ENCODE measurements at places on chromosomes 1 and 21.

GRCh38 chr1:22365331-22366295 is 86.0 kb upstream of the ZBTB40 start:
- H3K27ac ChIP-seq: no peak overlapping the region
- H3K36me3 ChIP-seq: no peaks in the 10 kb centered on the region

- no peak overlapping the region for H3K27ac ChIP-seq
- H3K27me3 ChIP-seq: no peaks in the 10 kb centered on the region
- peaks cover 13% of the 10 kb centered on the region for H3K4me1 ChIP-seq
- no peak overlapping the region for H3K4me3 ChIP-seq
- no peaks in the 10 kb centered on the region for H3K36me3 ChIP-seq
- DNase-seq: no peak
These were observed 36.2 kb upstream of the DOCK7 start for GRCh38 chr1:62724430-62724829.

DNA sequence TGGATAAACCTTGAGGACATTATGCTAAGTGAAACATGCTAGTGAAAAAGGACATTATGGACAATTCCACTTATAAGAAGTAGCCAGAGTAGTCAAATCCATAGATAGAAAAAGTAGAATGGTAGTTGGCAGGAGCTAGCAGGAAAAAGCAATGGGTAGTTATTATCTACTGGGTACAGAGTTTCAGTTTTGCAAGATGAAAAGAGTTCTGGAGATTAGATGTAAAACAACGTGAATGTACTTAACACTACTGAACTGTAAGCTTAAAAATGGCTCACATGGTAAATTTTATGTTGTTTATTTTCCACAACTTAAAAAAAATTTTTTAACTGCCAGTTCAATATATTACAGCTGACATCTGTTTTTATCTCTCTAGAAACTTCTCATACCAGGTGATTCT is 19.4 kb downstream of the JAK1 start:
- H3K4me1 ChIP-seq: peaks cover 14% of the 10 kb centered on the region
- H3K36me3 ChIP-seq: no peaks in the 10 kb centered on the region
- no peak overlapping the region for H3K4me3 ChIP-seq
- no peak for DNase-seq
- H3K27ac ChIP-seq: no peak overlapping the region

DNA sequence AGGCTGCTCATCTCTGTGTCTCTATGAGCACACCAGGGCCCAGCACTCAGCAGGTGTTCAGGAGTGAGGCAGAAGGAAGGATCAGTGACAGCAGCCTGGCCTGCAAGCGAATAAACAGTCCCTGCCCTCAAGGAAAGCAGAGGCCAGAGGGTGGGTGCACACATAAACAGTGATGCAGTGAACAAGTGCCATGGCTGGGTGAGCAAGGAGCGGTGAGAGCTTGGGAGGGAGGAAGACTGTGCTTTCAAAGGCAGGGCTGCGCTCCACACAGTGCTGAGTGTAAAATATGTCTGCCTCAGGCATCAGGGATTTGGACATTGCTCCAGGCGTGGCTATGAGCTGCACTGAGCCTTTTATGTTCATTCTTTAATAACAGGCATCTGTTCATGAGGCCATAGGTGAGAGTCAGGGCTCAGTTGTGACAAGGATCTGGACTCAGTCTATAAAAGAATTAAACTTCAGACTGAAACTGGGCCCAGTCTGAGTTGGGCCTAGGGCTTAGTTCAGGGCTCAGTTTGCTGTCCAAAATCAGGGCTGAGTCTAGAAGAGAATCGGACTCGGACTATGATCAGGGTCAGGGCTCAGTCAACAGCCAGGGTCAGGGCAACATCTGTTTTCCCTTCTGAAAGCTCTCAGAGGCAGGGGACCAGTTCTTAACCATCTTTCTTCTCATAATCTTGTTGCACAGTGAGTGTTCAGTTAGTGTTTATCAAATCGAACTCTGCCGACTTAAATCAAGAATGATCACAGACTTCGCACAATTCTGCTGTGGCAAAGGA is 213.7 kb downstream of the FOXD2 start:
- H3K36me3 ChIP-seq: no peaks in the 10 kb centered on the region
- no peaks in the 10 kb centered on the region for H3K27me3 ChIP-seq
- DNase-seq: no peak
- H3K27ac ChIP-seq: no peak overlapping the region
- H3K4me3 ChIP-seq: no peak overlapping the region
- H3K4me1 ChIP-seq: no peaks in the 10 kb centered on the region

- peaks cover 18% of the 10 kb centered on the region for H3K36me3 ChIP-seq
- no peak for DNase-seq
- no peaks in the 10 kb centered on the region for H3K27me3 ChIP-seq
- no peak overlapping the region for H3K27ac ChIP-seq
These were observed 10.4 kb downstream of the RBBP5 start for GRCh38 chr1:205111354-205111753.

- no peak overlapping the region for H3K27ac ChIP-seq
- H3K36me3 ChIP-seq: no peaks in the 10 kb centered on the region
- H3K27me3 ChIP-seq: no peaks in the 10 kb centered on the region
- no peak for DNase-seq
These were observed 609.6 kb upstream of the NEGR1 start for GRCh38 chr1:72891976-72892375.

DNA sequence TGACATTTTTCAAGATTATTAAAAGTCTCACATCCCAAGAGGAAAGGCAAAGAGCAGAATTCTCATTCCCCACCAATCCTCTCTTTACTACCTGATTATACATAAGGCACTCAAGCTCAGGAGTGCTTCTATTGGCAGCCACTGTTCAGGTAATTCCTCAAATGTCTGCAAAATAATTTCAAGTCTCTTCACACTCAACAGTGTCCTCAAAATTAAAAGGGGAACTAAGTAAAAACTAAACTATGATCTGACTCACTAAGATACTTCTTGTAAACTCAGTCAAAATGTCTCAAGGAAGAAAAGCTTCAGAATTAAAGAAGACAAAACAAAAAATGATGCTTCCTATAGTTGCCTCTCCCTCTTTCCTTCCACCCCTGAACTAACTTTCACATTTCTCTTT is 135.6 kb downstream of the GPATCH2 start:
- H3K27ac ChIP-seq: no peak overlapping the region
- H3K36me3 ChIP-seq: no peaks in the 10 kb centered on the region
- H3K27me3 ChIP-seq: no peaks in the 10 kb centered on the region
- H3K4me1 ChIP-seq: no peaks in the 10 kb centered on the region
- no peak overlapping the region for H3K4me3 ChIP-seq

DNA sequence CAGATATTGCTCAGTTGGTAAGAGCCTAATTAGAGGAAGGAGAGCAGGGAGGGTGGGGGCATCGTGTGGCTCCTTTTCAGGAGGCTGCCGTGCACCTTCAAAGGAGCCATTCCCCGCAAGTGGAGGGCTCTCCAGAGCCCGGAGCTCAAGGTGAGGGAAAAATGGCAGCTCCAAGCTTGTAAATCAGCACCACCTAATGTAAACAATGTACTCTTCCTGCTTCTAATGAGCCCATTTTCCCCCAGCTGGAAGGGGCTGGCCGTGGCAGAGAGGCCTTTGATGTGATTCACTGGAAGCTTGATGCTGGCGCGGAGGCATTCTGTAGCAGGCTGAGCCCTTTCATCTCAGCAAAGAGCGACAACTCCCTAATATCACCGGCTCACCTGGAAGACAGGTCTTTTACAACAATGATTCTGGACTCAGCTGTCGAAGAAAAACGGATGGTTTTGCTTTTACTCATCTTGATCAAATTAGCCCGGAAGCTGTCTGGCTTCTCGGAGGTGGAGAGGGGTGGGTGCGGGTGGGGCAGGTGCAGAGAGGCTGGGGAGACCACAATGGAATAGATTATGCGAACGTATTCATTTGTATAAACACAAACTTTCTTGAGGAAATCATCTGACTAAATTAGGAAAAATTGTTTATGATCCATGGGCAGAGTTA is 112.5 kb downstream of the RRAGC start:
- no peak for DNase-seq
- no peak overlapping the region for H3K27ac ChIP-seq
- no peaks in the 10 kb centered on the region for H3K36me3 ChIP-seq

- H3K4me1 ChIP-seq: no peaks in the 10 kb centered on the region
- no peak overlapping the region for H3K27ac ChIP-seq
- no peaks in the 10 kb centered on the region for H3K27me3 ChIP-seq
- DNase-seq: no peak
- H3K36me3 ChIP-seq: no peaks in the 10 kb centered on the region
- H3K4me3 ChIP-seq: no peak overlapping the region
These were observed 3.9 kb upstream of the RGS1 start for GRCh38 chr1:192571668-192572067.

DNA sequence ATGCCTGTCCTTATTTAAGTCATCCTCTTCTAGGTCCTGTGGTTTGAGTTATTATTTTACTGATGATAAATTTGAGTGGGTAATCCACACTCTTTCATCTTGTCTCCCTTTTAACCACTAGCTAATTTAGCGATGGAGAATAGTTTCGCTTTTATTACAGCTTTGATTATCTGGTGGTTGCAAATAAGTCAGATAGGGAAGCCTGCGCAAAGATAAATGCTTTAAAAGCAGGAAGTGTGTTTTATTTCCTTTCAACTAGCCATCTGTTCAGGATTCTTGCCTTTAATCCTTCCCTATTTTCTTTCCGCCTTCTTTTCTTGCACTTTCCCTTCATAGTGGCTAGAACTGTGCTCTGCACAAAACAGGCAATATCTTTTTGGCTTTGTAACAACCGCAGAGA is 129.0 kb downstream of the TGFB2 start:
- H3K27me3 ChIP-seq: no peaks in the 10 kb centered on the region
- H3K4me1 ChIP-seq: peaks cover 22% of the 10 kb centered on the region
- H3K27ac ChIP-seq: no peak overlapping the region
- no peak overlapping the region for H3K4me3 ChIP-seq
- DNase-seq: no peak

- H3K36me3 ChIP-seq: no peaks in the 10 kb centered on the region
- H3K27me3 ChIP-seq: peaks cover 96% of the 10 kb centered on the region
- peak; percentile 69 for DNase-seq
- H3K4me1 ChIP-seq: no peaks in the 10 kb centered on the region
These were observed 1.6 kb upstream of the KCND3 start for GRCh38 chr1:111990878-111991718.

GRCh38 chr1:203440771-203441170 is 34.8 kb upstream of the PRELP start:
- H3K27me3 ChIP-seq: no peaks in the 10 kb centered on the region
- H3K4me1 ChIP-seq: peaks cover 11% of the 10 kb centered on the region
- H3K27ac ChIP-seq: no peak overlapping the region
- peak; percentile 57 for DNase-seq
- H3K4me3 ChIP-seq: no peak overlapping the region
- H3K36me3 ChIP-seq: no peaks in the 10 kb centered on the region

- no peak overlapping the region for H3K27ac ChIP-seq
- H3K4me3 ChIP-seq: no peak overlapping the region
- H3K4me1 ChIP-seq: no peaks in the 10 kb centered on the region
- DNase-seq: no peak
- peaks cover 75% of the 10 kb centered on the region for H3K36me3 ChIP-seq
These were observed 14.3 kb downstream of the SMG5 start for GRCh38 chr1:156268336-156268735.

GRCh38 chr1:82462366-82462765 is 661.6 kb downstream of the ADGRL2 start:
- H3K4me1 ChIP-seq: peaks cover 9% of the 10 kb centered on the region
- DNase-seq: no peak
- no peaks in the 10 kb centered on the region for H3K27me3 ChIP-seq

DNA sequence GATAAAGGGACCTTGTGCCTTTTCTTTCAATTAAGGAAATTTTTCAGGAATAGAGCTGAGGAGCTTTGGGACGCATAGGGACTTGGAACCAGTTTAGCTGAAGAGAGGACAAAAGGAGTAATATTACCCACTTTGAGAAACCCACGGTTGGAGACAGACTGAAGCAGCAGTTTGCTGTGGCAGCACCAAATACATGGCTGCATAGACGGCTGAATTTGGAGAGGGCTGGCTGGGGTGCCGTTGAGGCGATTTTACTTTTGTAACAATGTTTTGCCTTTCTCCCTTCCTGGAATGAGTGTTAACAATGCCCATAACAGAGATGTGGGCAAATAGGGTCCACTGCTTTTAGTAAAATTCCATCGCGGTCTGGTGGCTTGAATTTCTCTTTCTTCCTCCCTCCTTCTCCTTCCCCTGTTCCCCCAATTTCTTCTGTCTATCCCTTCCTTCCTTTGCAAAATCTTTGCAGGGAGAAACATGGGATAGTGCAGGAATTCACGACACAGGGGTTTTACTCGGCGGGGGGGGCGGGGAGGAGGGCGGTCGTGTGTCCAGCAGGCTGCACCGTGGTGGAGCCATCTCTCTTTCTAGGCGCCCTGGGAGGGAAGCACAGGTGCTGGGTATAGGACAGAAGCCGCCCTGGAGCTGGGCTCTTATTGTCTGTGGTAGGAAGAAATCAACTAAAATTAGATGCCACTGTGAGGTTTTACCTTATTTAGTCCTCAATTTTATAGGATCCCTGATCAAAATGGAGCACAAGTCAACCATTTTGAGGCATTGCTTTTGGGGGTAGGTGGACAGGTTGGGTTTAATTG is 6.8 kb downstream of the LHX4 start:
- no peaks in the 10 kb centered on the region for H3K4me1 ChIP-seq
- H3K27me3 ChIP-seq: peaks cover 100% of the 10 kb centered on the region
- H3K36me3 ChIP-seq: no peaks in the 10 kb centered on the region
- DNase-seq: no peak
- H3K27ac ChIP-seq: no peak overlapping the region
- H3K4me3 ChIP-seq: no peak overlapping the region

DNA sequence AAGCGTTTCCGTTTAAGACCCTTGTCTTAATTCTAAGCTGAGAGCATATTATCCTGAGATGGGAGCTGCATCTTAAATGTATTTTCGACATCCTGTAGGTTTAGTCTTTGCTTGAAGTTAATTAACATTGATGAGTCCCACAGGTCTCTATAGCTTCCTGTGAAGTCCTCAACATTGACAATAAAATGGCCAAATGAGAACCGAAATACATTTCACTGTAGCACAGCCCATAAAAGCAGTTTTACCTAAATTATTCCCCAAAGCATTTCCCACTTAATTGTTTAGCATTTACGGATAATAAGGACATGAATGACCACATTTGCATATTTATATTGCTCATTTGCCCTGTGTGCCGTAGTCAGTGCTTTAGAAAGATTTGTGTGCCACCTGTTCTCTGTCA is 116.4 kb downstream of the CRB1 start:
- DNase-seq: no peak
- no peak overlapping the region for H3K27ac ChIP-seq
- H3K36me3 ChIP-seq: no peaks in the 10 kb centered on the region
- H3K4me3 ChIP-seq: no peak overlapping the region
- no peaks in the 10 kb centered on the region for H3K4me1 ChIP-seq
- no peaks in the 10 kb centered on the region for H3K27me3 ChIP-seq

DNA sequence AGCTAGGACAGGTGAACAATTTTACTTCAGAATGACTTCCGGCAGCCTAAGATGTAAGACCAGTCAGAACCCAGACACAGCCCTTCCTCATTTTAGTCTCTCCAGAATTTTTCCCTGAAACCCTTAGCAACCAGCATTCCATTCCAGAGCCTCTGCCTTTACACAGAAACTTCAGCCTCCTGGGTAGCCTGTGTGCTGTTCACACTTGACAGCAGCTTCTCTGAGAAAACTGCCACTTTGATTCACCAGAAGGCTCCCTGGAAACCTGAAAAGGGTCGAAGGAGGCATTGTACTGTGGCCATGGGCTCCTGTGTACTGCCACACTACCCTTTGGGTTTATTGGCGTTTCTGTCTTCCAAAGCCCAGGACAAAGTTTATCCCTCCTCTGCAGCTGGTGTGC is 17.4 kb downstream of the HYI start:
- peaks cover 5% of the 10 kb centered on the region for H3K4me1 ChIP-seq
- peaks cover 41% of the 10 kb centered on the region for H3K36me3 ChIP-seq
- no peak for DNase-seq
- H3K27ac ChIP-seq: no peak overlapping the region
- H3K27me3 ChIP-seq: no peaks in the 10 kb centered on the region

GRCh38 chr1:97196825-97197516 is 475.4 kb downstream of the PTBP2 start:
- H3K36me3 ChIP-seq: no peaks in the 10 kb centered on the region
- H3K27me3 ChIP-seq: no peaks in the 10 kb centered on the region
- DNase-seq: no peak
- no peaks in the 10 kb centered on the region for H3K4me1 ChIP-seq
- H3K4me3 ChIP-seq: no peak overlapping the region
- no peak overlapping the region for H3K27ac ChIP-seq
